ENCODE measurements at places on chromosomes 6 and 20. TPM values are rescaled to one million over a fixed set of nuclear protein-coding genes. Genes with fewer than 3 reads are reported as not detected.

The ZBTB2 gene
- 13.5 TPM for total RNA-seq

The SAMD3 gene
- 3.3 TPM for total RNA-seq

The SCUBE3 gene
- 14.7 TPM for total RNA-seq

The ZC2HC1B gene
- total RNA-seq = not detected

DNA sequence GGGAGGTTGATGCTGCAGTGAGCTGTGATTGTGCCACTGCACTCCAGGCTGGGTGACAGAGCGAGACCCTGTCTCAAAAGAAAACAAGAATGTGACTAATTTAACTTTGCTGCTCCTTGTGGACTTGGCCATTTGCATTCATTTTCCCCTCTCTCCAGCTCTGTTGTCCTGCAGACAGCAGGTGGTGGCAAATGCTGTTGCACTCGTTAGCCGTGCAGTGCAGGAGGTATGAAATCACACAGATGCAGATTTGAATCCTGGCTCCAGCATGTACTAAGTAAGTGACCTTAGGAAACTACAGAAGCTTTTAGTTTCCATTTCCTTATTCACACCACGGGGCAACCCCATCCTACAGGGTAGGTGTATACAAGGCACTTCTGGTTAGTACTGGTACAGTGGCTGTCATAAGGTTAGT lies 9.6 kb upstream of the BEND3 start:
- no peak for DNase-seq
- no peaks in the 10 kb centered on the region for H3K27me3 ChIP-seq
- no peaks in the 10 kb centered on the region for H3K36me3 ChIP-seq
- peaks cover 32% of the 10 kb centered on the region for H3K4me1 ChIP-seq
- no peak overlapping the region for H3K27ac ChIP-seq
- no peak overlapping the region for H3K4me3 ChIP-seq

- no peak overlapping the region for H3K4me3 ChIP-seq
- H3K36me3 ChIP-seq = peaks cover 34% of the 10 kb centered on the region
- peaks cover 9% of the 10 kb centered on the region for H3K4me1 ChIP-seq
- H3K27ac ChIP-seq = no peak overlapping the region
- no peaks in the 10 kb centered on the region for H3K27me3 ChIP-seq
- no peak for DNase-seq
These were observed 5.1 kb downstream of the TFB1M start for GRCh38 chr6:155309150-155309549.

GRCh38 chr20:25042531-25043498 lies 15.1 kb downstream of the ACSS1 start:
- H3K27me3 ChIP-seq = no peaks in the 10 kb centered on the region
- H3K36me3 ChIP-seq = no peaks in the 10 kb centered on the region
- peak overlapping the region; percentile 84 for H3K27ac ChIP-seq
- no peak overlapping the region for H3K4me3 ChIP-seq
- DNase-seq = no peak

DNA sequence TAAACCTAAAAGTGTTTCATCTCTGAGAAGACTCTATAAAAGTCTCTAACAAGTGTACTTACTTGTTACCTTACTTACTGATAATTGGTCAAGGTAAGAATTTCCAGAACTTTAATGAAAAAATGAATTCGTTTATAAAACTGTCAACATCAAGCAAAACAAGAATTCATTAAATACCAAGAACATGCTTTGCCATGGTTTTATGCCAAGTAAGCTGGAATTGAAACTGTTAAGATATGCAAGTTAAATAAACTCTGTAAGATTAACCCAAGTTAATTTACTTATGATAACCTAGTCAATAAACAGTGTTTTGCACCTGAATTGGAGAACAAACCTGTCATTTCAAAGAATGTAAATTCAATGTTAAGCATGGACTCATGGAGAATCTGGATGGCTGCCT lies 17.1 kb upstream of the DEFB113 start:
- H3K4me1 ChIP-seq = no peaks in the 10 kb centered on the region
- no peak overlapping the region for H3K27ac ChIP-seq
- H3K4me3 ChIP-seq = no peak overlapping the region
- H3K36me3 ChIP-seq = no peaks in the 10 kb centered on the region
- H3K27me3 ChIP-seq = no peaks in the 10 kb centered on the region
- DNase-seq = no peak

- H3K36me3 ChIP-seq = no peaks in the 10 kb centered on the region
- H3K4me1 ChIP-seq = peaks cover 73% of the 10 kb centered on the region
These were observed 35.2 kb downstream of the RREB1 start for GRCh38 chr6:7142918-7143475.

GRCh38 chr6:107114926-107115694 lies at the start of gene BEND3:
TSS of gene BEND3 (minus strand) at chr6:107115515. CDS start at chr6:107099285, 16,230 bp downstream.
- H3K27me3 ChIP-seq = peaks cover 11% of the 10 kb centered on the region
- peak within 1 kb of the TSS; percentile 94 for H3K4me3 ChIP-seq
- H3K36me3 ChIP-seq = peaks cover 3% of the 10 kb centered on the region
- peak; percentile 75 for DNase-seq
- H3K4me1 ChIP-seq = peaks cover 17% of the 10 kb centered on the region

DNA sequence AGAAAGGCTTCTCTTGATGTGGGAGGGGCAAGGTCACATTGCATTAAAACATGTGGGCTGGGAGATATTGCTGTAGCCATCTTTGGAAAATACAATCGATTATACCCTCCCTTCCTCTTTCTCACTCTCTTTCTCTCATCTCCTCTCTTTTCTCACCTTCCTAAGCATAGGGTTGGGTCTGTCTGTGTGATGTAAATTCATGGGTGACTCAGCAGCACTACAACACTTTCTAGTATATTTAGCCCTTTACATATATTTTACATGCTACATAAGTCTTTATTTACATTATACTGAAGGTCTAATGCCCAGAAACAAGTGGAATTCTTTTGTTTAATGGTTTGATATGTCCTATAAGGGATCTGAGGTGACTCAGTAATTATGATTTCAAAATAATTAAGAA lies 634.8 kb upstream of the FLRT3 start:
- no peak for DNase-seq
- H3K4me3 ChIP-seq = no peak overlapping the region
- H3K27ac ChIP-seq = no peak overlapping the region
- no peaks in the 10 kb centered on the region for H3K27me3 ChIP-seq
